Stimulated activated CD4-positive, alpha-beta T cell treated with anti-CD3 and anti-CD28 coated beads, Interleukin-1b, Interleukin-23, amount 100 ng/mL, for 1 hour (primary cell): ENCODE measurements at places on chromosomes 16 and 17.

DNA sequence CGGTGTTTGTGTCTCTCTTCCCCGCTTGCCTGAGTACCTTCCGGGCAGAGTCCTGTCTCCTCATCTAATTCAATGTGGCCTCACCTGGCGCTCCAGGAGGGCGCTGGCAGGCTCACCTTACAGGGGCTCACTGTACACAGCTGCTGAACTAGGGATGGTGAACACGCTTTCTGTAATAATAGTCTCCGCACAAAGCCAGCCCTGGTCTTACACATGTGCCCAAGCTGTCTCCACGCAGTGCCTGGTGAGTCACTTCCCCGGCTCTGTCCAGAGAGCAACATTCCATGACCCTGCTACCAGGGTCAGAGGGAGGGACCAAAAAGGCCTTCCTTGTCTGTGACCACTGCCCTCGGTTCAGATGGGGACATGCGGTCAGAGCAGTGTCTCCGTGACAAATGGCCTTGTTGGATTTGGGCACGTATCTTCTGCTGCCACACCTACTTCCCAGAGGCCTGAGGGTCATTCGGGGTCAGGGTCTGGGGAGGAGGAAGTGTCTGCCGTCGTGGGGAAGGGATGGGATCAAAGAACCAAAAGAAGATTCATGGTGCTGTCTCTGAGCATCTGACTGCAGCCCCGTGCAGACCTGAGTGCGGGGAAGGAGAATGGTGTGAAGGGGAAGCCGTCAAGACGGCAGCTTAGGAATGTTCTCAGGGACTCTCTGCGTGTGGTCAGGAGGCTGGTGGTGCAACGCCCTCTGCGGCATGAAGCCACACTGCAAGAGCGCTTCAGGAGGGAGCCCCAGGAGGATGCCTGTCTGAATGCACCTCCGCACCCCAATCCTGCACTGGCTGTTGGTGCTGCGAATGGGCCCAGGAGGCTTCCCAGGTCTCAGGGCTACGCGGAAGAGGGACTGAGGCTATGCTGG, 68.8 kb downstream of the IL21R start:
- no peak for DNase-seq

GRCh38 chr17:14745541-14745940, 444.7 kb downstream of the HS3ST3B1 start:
- no peak for DNase-seq

DNA sequence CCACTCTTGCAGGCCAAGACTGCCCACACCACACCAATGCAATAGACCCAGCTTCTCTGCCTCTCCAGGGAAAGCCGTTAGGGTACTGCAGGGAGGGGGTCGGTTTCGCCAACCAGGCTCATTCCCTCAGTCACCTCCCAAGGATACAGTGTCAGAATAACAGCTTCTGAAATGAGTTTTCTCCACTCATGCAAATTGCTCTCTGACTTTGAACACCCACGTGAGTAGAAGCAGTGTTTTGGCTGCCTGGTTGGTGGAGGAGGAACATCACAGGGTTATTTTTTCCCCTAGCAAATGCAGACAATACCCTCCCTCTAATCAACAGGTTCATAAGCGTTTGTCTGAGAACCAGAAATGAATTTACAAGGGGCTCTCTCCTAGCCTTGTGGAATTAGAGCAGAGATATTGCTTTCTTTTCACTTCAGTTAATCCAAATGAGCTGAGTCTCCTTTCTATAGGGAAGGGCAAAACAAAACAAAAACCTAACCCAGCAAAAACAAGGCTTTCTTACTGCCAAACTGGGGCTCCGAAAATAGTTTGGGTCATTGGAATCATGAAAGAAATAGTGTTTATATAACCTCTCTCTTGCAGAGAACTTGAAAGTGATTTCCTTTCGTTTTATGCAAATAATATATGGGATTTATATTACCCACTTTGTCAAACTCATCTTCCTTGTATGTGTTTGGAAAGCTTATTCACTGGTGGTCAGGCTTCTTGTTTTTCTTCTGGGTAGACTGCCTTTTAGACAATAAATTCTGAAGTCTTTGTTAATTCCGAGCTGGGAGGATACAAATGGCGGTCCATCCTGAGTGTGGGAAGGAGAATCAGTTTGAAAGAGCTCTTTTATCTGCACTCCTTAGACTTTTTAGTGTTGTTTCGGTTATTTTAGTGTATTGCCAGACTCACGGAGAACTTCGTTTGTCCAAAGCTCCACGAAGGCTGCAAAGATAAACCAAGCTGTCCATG, 229.9 kb downstream of the MSI2 start:
- DNase-seq: no peak

DNA sequence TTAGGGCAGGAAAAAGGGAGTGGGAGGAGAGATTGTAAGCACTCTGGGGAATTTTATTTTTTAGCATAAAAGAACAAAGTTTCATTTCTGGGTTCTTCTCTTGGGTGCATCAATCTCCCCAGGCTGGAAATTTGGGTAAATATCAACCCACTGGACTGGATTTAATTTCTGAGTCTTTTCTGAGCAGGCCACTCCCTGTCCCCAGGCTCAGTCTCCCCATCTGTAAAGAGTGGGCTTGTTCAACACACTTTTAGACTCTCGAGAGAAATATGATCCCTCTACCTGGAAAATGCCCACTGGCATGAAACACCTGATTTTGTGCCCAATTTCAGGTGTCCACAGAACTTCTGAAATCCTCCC, 617 bp upstream of the VTN start:
- no peak for DNase-seq
